ELR (cell line): ENCODE measurements at places on chromosomes 7 and 10.

- DNase-seq, result peak; percentile 8
These were observed 77.2 kb downstream of the DYNC2I1 start for GRCh38 chr7:158933468-158934139.

GRCh38 chr10:86368987-86369386 is 2.4 kb upstream of the GRID1 start:
- DNase-seq, result no peak

- peak; percentile 79 for DNase-seq
These were observed at the start of gene TRIM56 for GRCh38 chr7:101085162-101085964. Gene TRIM56 (plus strand): TSS chr7:101085481. CDS start chr7:101087313, 1,832 bp downstream.

GRCh38 chr7:30038196-30038980 is 10.2 kb downstream of the PLEKHA8 start:
- no peak for DNase-seq

DNA sequence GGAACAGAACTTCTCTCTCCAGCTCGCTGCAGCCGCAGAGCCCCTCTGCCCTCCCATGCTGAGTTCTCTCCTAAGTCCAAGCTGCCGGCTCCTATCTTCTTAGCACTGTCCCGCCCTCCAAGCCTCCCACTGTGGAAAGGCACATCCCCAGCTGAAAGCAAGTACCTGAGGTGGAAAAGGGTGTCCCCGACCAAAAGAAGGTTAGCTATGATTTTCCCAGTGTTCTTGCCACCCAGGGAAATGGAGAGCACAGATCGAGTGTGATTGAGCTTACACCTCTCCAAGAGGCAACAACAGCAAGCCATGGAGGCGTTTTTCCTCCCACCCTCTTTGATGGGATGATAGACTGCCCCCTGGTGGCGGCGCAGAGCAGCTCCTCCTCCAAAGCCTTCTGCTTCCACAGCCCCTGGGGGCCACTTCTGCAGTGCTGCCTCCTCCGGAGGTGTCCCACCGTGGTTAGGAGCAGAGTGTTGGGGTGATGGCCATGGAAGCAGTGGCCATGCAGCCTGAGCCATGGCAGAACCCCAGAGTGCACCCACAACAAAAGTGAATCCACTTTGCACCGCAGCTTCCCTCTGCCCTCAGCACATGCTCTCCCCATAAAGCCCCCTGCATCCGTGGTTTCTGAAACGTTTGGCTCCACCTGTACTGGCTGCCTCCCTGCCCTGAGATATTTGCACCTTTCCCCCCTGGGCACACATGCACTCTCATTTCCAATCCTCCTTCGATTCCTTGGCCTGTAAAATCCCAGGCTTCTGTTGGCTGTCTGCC is 143.1 kb upstream of the STK17A start:
- DNase-seq, result peak; percentile 66

DNA sequence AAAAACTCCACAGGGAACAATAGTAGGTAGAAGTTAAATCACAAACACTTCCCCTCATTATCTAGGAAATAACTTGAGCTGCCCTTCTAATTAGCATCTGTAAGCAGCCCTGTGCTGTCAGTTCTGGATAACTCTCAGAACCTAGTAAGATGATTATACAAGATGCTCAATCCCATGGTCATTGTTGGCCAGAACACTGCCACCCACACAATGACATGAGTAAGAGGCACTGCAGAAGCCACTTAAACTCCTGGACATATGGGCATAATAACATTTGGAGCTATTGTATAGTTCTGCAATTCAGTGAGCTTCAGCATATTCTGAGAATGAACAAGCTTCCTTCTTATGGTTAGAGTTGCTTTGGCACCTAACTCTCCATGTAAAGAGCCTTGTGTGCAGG is 153.8 kb downstream of the PLPP4 start:
- no peak for DNase-seq

DNA sequence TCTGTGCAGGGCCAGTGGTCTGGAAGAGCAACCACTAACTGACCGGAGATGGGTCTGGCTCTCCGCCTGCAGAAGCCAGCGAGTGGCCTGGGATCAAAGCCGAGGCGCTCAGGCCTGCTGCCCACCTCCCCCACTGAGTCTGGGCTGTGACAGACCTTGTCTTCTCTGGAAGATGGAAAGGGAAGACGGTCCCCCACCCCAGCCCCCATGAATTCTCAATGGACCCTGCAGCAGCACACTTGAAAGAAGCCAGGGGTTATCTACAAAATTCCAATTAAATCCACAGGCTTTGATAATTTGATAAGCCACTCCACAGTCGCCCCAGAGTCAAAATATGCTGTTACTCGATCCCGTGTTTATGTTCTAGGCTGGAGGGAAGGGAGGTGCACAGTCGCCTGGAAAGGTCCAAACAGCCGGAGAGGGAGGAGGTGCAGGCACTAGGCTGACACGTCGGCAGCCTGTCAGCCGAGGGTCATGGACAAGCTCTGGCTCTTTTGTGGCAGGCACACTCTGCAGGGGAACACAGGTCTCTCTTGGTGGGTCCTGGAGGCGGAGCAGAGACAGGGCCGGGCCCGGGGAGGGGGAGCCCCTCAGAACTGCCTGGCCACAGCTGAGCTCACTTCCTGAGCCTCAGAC is 134.9 kb downstream of the SH3PXD2A start:
- DNase-seq, result no peak

DNA sequence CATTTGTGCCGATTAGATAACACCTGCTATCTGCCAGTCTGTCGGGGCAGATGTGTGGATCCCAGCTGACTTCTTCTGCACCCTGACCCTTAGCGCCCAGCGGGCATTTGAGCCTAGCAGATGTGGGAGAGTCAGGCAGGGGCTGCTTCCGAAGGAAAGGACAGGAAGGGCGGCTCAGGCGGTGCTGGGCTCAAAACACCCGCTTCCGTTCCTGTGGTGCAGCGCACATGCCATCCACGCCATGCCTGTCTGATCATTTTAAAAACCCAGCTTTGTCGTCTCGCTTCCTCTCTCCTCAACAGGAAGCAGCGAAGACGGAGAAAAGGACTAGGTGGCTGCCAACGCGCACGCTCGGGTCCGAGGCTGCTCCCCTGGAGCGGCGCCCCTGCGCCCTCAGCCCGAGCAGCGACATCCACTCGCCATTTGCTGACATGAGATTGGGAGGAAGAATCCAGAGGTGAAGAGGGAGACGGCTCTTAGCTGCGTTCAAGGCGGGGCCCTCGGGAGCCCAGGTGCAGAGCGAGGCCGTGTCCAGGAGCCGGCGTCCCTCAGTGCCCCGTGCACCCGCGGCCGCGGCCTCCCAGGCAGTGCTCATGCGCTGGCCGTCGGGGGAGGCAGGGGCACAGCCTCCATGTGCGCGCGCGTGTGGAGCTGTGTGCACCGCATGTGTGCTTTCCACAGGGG is 5.9 kb upstream of the BHLHA15 start:
- no peak for DNase-seq

GRCh38 chr10:114642729-114643128 is 15.3 kb downstream of the ABLIM1 start:
- DNase-seq, result no peak

- no peak for DNase-seq
These were observed 258.6 kb downstream of the PAXIP1 start for GRCh38 chr7:154744256-154744860.

- no peak for DNase-seq
These were observed 591.9 kb upstream of the MGMT start for GRCh38 chr10:128875030-128875744.

GRCh38 chr7:151659219-151659618 is 139.5 kb upstream of the RHEB start:
- no peak for DNase-seq

DNA sequence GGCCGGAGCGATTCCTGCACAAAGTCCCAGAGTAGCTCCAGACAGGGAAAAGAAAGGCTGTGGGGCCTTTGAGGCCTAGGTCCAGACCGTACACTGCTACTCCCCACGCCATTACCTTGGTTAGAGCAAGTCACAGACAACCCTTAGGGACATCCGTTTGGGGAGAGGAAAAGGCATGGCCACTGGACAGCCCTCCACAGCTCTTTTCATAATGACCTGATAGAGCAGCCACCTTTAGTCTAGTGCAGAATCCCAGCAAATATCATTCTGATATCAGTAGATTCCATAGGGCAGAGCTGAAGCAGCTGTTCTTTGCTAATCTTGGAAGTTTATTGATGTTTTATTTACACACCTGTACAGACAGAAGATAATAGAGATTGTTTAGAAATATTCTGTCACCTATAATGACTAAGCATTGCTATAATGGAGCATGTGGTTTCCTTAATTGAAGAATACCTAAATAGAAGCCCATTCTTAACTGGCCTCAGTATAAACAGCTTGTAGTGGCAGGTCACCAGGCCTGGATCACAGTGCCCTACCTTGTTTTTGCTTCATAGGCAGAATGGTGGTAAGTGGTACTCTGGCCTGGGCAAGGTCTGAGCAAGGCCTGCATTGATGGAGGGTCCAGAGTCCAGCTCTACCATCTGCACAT is 27.9 kb downstream of the OGDH start:
- no peak for DNase-seq

DNA sequence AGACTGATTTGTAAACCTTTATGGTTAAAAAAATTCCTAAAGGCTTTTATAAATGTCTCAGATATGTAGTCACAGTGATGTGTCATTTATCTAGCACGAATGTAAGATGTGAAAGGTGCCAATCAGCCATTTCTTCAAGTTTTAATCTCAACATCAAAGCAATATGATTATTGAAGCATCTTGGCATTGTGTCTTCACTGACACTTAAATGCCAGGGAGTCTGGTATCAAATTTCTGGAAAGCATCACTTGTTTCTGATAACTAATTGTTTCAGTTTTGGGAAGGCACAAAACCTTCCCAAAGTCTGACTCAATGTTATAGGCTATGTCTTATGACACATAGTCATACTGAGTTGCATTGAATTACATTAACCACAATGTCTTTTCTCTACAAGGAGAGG is 492.0 kb upstream of the CNTNAP2 start:
- DNase-seq, result no peak

DNA sequence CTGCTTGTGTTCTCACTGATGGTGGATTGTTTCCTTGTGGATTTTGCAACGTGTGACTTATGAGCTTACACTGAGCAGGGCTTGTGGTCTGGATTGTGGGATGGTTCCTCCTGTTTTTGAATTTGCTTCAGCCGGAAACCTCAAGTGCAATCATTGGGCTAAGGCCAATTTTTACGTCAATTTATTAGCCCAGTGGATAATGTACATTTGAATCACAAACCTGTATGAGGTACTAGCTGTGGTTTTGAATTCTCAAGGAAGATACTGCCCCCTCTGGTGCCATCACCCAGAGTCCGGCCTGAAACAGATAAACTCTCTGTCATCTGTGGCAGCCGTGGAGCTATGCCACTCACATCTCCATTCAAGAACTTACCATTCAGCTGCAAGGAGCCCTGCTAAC is 7.3 kb upstream of the ZNF777 start:
- DNase-seq, result no peak

- no peak for DNase-seq
These were observed 477.7 kb downstream of the TNS3 start for GRCh38 chr7:47104206-47104549.

DNA sequence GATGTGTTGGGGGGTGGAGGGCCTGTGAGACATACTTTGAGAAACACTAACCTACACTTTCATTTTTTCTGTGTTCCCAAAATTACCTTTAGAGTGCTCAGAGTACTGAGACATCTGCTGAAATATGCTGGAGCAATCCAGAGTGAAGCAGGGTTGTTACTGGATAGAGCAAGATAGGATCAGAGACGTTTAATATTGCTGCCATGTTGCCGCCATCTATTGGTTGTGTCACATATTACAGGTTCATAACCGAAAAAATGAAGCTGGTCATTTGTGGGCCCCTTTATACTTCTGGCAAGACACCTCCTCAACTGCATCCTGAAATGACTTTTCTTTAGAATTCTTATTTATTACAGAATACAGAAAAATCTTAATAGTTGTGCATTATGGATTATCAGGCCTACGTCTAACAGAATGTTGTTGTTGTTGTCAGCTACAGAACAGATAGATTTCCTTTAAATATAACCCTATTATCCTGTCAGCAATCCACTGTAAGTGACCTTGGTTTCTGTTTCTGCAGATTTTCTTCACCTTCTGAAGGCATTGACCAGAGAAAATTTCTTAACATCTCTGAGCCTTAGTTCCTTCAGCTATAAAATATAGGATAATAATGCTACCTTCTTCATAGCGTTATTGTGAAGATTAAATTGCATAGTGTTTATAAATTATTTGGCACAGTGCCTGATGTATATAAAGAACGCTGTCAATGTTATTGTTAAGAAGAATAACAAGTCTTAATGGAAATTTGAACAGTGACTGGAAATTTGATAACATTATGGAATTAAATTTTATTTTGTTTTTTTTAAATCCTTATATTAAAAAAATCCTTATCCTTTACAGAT is 16.2 kb upstream of the DLD start:
- DNase-seq, result peak; percentile 75

DNA sequence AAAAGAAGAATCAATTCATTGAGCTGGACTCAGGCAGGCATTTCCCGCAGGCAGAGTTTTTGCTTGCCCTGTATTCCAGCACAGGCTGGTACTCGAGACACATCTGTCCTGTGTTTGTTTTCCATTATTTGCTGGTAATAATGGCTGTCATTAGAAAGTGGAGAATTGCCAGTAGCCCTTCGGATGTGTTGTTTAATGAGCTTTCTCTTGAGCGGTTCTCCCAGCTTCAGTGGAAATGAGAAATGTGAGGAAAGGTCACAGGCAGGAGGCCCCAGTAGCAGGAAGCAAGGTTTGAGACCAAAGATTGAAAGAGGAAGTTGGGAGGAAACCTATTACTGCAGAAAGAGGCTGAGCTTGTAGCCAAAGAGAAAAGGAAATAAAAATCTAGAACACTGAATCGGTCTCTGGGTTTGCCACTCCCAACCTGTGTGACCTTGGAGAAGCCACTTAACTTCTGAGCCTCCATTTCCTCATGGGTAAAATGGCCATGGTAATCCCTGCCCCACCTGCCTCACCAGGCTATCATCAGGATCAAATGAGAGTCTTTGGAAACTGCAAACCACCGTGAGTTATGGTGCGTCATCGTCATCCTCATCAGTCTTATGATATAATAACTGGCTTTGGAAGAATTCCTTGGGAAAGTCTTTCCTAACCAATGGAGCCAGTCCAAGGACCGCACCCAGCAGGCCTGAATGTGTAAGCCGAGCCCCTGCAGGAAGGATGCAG is 67.7 kb downstream of the TACR2 start:
- DNase-seq, result peak; percentile 100

GRCh38 chr10:3312403-3312940 is 139.9 kb upstream of the PITRM1 start:
- DNase-seq, result no peak

GRCh38 chr7:103773726-103774125 is 215.7 kb downstream of the RELN start:
- no peak for DNase-seq

GRCh38 chr7:22295402-22296264 is 61.3 kb downstream of the RAPGEF5 start:
- DNase-seq, result no peak

GRCh38 chr7:52838981-52839411 is 196.4 kb upstream of the POM121L12 start:
- no peak for DNase-seq

- no peak for DNase-seq
These were observed 692.3 kb upstream of the GALNT17 start for GRCh38 chr7:70439651-70440050.

DNA sequence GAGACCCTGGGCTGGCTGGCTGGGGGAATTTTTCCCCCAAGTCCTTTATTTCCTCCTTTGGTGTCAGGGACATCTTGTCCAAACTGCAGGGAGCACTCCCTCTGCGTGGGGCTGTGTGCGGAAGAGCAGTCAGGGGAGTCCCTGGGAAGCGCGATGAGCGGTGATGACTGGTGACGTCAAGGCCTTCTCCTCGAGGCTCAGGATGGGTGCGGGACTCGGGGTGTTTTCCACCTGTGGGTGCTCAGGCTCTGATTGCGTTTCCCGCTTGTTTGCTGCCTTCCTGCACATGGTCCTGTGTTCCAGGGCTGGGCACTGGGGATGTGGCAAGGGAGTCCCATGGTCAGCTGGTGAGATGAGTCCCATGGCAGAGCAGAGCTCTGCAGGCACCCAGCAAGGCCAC is 101.2 kb downstream of the DOCK1 start:
- no peak for DNase-seq
